Astrocyte of the hippocampus (primary cell): ENCODE measurements at places on chromosomes 12 and 14.

- peak; percentile 16 for DNase-seq
Measured at GRCh38 chr12:3145033-3145432, 67.9 kb downstream of the TSPAN9 start.

GRCh38 chr12:52142431-52142830 lies 49.4 kb downstream of the KRT80 start:
- DNase-seq: no peak

GRCh38 chr12:24223926-24224325 lies 274.5 kb upstream of the SOX5 start:
- no peak for DNase-seq

DNA sequence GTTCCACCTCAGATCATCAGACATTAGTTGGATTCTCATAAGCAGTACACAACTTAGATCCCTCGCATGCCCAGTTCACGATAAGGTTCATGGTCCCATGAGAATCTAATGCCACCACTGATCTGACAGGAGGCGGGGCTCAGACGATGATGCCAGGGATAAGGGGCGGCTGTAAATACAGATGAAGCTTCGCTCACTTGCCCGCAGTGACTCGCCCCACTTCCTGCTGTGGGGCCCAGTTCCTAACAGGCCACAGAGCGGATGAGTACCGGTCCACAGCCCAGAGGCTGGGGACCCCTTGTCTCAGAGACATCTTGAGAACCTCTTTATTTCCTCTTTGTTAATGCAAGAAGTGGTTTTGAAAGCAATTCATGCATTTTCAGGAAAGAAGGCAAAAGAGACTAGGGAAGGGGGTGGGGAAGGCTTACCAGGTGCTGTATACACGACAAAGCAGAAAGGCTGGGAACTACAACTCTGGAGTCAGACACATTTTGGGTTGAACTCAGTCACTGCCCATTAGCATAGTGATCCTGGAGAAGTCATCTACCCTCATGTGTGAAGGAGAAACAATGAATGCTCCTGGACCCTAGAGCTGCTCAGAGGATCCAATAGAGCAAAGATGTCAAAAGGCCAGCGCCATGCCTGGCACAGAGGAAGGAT lies 68.7 kb downstream of the EID3 start:
- DNase-seq: no peak

GRCh38 chr12:31300341-31300740 lies 25.6 kb downstream of the SINHCAF start:
- no peak for DNase-seq

GRCh38 chr12:28776220-28776619 lies 372.9 kb upstream of the FAR2 start:
- no peak for DNase-seq

- DNase-seq: no peak
Measured at GRCh38 chr12:15208140-15208539, 13.1 kb downstream of the RERG start.

DNA sequence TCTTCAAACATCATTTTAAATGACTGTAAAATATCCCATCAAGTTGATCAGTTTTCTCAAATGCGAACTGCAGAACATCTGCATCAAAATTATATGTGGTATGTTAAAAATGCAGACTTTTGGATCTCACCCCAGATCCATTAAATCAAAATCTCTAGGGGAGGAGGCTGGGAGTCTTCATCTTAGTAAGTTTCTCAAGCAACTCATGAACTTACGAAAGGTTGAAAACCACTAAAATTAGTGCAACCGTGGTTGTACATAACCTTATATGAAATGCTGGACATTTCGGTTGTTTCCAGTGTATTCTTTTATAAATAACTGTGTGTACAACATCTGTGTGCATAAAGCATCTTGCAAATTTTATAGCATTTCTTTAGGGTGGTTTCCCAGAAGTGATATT lies 39.2 kb downstream of the ZFP36L1 start:
- DNase-seq: no peak

- peak; percentile 79 for DNase-seq
Measured at GRCh38 chr14:69043596-69044260, 64.6 kb upstream of the ACTN1 start.

DNA sequence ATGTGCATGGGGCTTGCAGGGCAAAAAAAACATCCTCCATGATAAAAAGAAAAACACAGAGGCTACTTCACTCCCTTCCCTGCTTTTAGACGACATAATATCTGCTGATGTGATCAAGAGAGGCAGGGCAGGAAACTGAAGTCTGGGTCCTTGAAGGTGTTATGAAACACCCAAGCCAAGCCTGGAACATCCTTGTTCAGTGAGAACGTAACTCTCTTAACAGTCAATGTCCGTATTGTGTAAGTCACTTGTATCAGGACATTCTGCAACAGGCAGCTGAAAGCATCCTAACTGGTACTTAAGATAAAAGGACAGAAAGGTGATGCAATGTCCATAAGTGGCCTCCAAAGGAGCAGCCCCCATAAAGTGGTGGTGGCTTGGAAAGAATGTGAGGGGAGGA lies 20.0 kb downstream of the KCNK10 start:
- no peak for DNase-seq

GRCh38 chr12:10304161-10304574 lies 3.5 kb upstream of the KLRD1 start:
- peak; percentile 60 for DNase-seq

- peak; percentile 53 for DNase-seq
Measured at GRCh38 chr14:89899917-89900663, 54.4 kb downstream of the EFCAB11 start.

- DNase-seq: no peak
Measured at GRCh38 chr12:44307506-44308168, 471.8 kb downstream of the TMEM117 start.

GRCh38 chr14:96198430-96199130 lies 6.1 kb upstream of the BDKRB2 start:
- DNase-seq: no peak

- DNase-seq: no peak
Measured at GRCh38 chr12:30485230-30485890, 210.3 kb downstream of the IPO8 start.

DNA sequence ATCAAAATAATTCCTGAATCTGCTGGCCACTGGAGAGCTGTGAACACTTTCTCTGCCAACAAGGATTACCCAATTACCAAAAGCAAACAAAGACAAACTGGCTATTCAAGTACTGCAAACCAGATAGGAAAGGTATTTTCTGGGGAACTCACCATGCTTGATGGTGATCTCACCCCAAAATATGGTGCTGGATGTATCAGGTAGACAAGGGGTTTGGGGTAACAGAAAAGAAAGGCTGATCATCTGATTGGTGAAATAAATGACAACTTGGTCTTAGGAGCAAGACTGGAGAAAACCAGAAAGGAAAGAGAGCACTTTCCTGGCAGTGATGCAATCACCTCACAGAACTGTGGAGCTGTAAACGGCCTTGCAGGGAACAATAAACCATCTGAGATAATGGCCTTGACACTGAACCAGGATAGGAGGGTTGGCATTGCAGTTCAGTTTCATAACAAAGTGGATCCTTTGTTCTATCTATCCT lies 31.0 kb upstream of the NPFF start:
- DNase-seq: peak; percentile 33

GRCh38 chr14:61925043-61925442 lies 162.8 kb downstream of the SNAPC1 start:
- peak; percentile 54 for DNase-seq

DNA sequence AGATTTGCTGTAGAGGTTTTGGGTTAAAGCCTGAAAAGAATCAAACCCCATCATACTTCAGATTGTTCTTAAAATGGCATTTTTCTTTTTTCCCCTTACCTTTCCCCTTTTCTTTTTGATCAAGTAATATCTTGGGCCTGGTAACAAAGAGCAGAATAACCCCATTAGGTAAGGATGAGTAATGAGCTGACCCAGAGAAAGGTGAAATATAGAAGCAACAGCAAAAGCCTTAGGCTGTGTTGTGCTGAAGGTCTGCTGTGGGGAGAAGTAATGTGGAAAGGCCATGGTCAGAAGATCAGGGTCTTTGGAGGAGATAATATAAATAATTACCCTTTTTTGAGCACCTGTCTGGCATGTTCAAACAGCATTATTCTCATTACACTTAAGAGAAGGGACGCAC lies 42.3 kb downstream of the MIA2 start:
- no peak for DNase-seq

- no peak for DNase-seq
Measured at GRCh38 chr14:92472860-92473259, 40.7 kb upstream of the RIN3 start.

DNA sequence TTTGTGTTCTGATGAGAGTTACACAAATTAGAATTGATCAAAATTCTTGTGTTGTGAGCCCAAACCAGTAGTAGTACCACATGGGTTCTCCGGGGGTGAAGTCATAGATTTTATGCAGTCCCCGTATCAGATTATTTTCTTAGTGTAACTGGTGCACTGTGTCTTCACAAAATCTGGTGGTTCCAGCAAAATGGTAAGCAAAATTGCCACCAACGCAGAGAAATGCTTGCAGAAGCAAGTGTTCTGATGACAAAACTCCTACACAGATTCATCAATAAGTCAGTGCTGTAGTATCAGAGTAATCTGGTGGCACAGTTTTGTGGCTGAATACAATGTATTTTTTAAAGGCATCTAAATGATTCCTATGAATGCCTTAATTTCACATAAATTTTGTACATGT lies 1.3 kb upstream of the CACNA2D4 start:
- no peak for DNase-seq

- DNase-seq: peak; percentile 37
Measured at GRCh38 chr14:27236601-27237000, 638.8 kb upstream of the NOVA1 start.

DNA sequence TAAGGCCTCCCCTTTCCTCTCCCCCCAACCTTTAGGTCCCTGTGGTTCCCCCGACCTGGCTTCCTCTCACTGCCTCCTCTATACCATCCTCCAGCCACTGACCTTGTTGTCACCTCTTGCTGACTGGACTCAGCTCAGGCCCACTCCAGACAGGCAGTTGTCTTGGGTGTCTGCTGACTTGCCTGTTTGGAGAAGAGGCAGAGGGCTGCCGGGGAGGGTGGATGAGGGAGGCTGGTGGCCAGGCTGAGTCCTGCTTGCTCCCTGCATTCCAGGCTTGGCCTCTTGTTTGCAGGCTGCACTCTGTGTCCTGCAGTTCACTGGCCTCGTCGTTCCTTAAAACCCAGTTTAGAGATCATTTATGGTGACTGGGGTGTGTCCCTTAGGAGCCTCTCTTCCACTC lies 31.0 kb upstream of the RD3L start:
- no peak for DNase-seq

DNA sequence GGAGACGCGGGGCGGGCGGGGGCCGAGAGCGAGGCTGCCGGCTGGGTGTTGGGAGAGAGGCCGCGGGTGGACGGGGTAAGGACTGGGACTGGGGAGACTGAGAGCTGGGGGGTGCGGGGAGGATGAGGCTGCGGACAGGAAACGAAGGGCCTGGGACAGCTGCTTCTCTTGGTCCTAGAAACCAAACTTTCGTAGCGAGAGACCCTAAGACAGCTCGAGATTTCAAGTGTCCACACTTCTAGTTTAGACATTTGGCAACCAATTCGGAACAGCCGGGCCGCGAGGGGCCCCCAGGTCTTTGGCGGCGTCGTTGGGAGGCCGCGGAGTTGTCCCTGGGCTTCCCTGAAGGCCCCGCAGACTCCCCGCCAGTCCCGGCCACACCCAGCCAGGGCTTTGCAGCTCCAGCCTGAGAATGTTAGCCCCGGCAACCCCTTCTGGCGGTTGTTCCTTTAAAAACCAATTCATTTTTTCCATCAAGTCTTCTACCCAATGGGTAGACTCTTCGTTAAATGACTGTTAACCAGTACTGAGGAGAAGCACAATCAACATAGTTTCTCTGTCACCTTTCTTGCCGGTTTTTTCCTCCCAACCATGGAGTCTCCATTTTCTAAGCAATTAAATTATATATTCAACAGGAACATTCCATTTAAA lies 11.5 kb downstream of the NKX2-1 start:
- DNase-seq: peak; percentile 19

GRCh38 chr12:15155271-15155670 lies 65.9 kb downstream of the RERG start:
- peak; percentile 46 for DNase-seq
